ENCODE measurements at places on chromosomes 12 and 14.

DNA sequence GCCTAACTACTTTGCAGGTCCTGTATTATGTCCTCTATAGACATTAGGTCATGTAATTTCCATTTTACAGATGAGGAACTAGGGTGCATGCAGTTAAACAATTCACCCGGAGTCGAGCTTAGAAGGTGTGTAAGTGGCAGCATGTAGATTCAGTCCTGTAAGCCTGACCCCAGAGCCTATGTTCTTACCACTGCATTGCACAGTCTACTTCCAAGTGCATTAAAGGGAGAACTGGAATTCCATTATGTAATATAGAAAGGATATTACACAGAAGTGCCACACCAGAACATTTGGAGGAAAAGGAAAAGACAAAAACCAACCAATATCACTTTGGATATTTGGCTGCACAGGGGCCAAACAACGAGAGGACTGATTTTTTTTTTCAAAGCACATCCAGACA lies 1.2 kb downstream of the GLT8D2 start:
- peak overlapping the region; percentile 58 for H3K4me3 ChIP-seq
- no peaks in the 10 kb centered on the region for H3K36me3 ChIP-seq
- H3K27me3 ChIP-seq: no peaks in the 10 kb centered on the region
- H3K27ac ChIP-seq: no peak overlapping the region
- no peaks in the 10 kb centered on the region for H3K4me1 ChIP-seq

- DNase-seq: no peak
- H3K4me1 ChIP-seq: no peaks in the 10 kb centered on the region
- H3K4me3 ChIP-seq: no peak overlapping the region
- no peaks in the 10 kb centered on the region for H3K27me3 ChIP-seq
- no peak overlapping the region for H3K27ac ChIP-seq
- H3K36me3 ChIP-seq: no peaks in the 10 kb centered on the region
Observed at GRCh38 chr14:41490323-41490722, 116.4 kb upstream of the LRFN5 start.

DNA sequence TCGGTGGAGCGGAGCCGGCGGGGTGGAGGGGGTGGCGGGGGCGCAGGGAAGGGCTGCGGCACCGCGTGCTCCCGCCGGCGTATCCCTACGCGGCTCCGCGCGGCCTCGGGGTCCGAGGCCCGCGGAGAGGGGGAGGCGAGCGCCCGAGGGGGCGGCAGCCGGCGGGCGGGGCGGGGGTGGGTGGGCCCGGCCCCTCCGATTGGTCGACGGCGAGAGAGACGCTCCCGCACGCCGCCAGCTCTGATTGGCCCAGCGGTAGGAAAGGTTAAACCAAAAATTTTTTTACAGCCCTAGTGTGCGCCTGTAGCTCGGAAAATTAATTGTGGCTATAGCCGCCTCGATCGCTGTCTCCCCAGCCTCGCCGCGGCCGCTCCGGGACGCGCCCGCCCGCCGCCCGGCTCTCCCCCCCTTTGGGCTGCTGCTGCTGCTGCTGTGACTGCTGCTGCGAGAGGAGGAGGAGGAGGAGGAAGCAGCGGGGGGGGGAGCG lies at the start of gene FOXG1:
Gene FOXG1 (plus strand): TSS at position 319 of the 487 bp plus-strand sequence. CDS start 493 bp downstream, outside the sequence.
- DNase-seq: no peak
- peak within 1 kb of the TSS; percentile 16 for H3K4me3 ChIP-seq
- no peaks in the 10 kb centered on the region for H3K36me3 ChIP-seq
- H3K27ac ChIP-seq: no peak within 1 kb of the TSS
- peaks cover 76% of the 10 kb centered on the region for H3K27me3 ChIP-seq

- H3K27ac ChIP-seq: no peak overlapping the region
- no peak overlapping the region for H3K4me3 ChIP-seq
- no peaks in the 10 kb centered on the region for H3K36me3 ChIP-seq
- no peaks in the 10 kb centered on the region for H3K27me3 ChIP-seq
- H3K4me1 ChIP-seq: no peaks in the 10 kb centered on the region
Observed at GRCh38 chr12:98067795-98068194, 447.6 kb upstream of the TMPO start.

- no peaks in the 10 kb centered on the region for H3K27me3 ChIP-seq
- no peak for DNase-seq
- no peak overlapping the region for H3K27ac ChIP-seq
Observed at GRCh38 chr12:113889891-113890581, 76.1 kb downstream of the RBM19 start.

DNA sequence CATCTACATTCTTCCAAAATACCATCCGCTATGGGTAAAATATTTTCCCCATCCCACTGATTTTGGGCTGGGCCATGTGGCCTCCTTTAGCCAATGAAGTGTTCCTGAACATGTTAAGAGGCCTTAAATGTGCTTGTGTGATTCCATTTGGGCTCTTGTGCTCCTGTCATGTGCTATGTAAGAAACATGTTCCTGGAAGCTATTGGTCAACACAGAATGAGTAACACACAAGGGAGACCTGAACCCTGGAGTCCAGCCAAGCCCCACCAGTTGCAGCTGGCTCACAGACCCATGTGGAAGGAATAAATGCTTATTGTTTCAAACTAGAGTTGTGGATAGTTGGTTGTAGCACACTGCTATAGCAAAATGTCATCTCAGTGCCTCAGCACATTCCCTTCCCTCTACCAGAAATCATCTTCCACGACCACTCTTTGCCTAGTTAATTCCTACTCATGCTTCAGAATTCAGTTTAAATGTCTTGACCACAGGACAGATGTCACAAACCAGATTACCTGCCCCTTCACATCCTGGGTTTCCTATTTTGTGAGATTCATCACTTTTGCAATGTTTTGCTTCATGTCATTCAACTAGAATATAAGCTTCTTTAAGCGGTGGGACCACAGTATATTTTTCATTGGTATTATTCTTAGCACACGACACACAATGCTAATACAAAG lies 217.3 kb upstream of the EEA1 start:
- H3K36me3 ChIP-seq: no peaks in the 10 kb centered on the region
- no peak for DNase-seq
- peaks cover 7% of the 10 kb centered on the region for H3K4me1 ChIP-seq
- no peaks in the 10 kb centered on the region for H3K27me3 ChIP-seq
- no peak overlapping the region for H3K4me3 ChIP-seq
- H3K27ac ChIP-seq: no peak overlapping the region

DNA sequence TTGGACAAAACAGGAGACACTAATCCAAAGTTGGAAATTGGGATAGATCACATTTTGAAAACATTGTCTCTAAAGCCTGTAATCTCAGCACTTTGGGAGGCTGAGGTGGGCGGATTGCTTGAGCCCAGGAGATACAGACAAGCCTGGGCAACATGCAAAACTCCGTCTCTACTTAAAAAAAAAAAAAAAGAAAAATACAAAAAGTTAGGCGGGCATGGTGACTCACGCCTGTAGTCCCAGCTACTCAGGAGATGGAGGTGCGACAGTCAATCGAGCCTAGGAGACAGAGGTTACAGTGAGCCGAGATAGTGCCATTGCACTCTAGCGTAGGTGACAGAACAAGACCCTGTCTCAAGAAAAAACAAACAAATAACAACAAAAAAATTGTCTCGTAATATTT lies 152.1 kb downstream of the MGAT4C start:
- no peaks in the 10 kb centered on the region for H3K36me3 ChIP-seq
- no peak overlapping the region for H3K4me3 ChIP-seq
- DNase-seq: no peak

- no peaks in the 10 kb centered on the region for H3K27me3 ChIP-seq
- no peaks in the 10 kb centered on the region for H3K4me1 ChIP-seq
- no peak overlapping the region for H3K27ac ChIP-seq
- H3K36me3 ChIP-seq: no peaks in the 10 kb centered on the region
Observed at GRCh38 chr14:60537663-60538062, 28.7 kb downstream of the SIX6 start.

- no peaks in the 10 kb centered on the region for H3K27me3 ChIP-seq
- H3K4me1 ChIP-seq: peaks cover 5% of the 10 kb centered on the region
- DNase-seq: no peak
- no peak overlapping the region for H3K4me3 ChIP-seq
- no peaks in the 10 kb centered on the region for H3K36me3 ChIP-seq
Observed at GRCh38 chr14:52827426-52827825, 36.0 kb upstream of the GNPNAT1 start.

DNA sequence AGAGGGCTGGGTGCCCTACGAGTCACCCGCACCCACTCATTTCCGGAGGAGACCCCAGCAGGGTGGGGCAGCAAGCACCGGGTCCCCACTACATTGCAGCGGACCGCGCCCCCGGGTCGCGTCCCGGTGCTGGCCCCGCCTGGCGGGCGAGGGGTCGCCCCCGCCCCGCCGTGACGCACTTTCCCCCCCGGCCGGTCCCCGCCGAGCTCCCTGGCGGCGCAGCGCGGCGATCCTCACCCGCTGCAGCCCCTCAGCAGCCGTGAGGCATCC lies 106.1 kb downstream of the PRICKLE1 start:
- peaks cover 6% of the 10 kb centered on the region for H3K4me1 ChIP-seq
- H3K4me3 ChIP-seq: peak overlapping the region; percentile 71
- H3K36me3 ChIP-seq: no peaks in the 10 kb centered on the region
- peak; percentile 81 for DNase-seq

- no peaks in the 10 kb centered on the region for H3K27me3 ChIP-seq
- no peaks in the 10 kb centered on the region for H3K36me3 ChIP-seq
- H3K4me3 ChIP-seq: no peak overlapping the region
- DNase-seq: no peak
- H3K4me1 ChIP-seq: peaks cover 18% of the 10 kb centered on the region
Observed at GRCh38 chr14:103633391-103633790, 4.4 kb downstream of the KLC1 start.

- H3K27ac ChIP-seq: no peak overlapping the region
- H3K27me3 ChIP-seq: no peaks in the 10 kb centered on the region
- H3K4me1 ChIP-seq: no peaks in the 10 kb centered on the region
- H3K4me3 ChIP-seq: no peak overlapping the region
- no peak for DNase-seq
Observed at GRCh38 chr14:20416223-20416622, 2.9 kb upstream of the TEP1 start.

DNA sequence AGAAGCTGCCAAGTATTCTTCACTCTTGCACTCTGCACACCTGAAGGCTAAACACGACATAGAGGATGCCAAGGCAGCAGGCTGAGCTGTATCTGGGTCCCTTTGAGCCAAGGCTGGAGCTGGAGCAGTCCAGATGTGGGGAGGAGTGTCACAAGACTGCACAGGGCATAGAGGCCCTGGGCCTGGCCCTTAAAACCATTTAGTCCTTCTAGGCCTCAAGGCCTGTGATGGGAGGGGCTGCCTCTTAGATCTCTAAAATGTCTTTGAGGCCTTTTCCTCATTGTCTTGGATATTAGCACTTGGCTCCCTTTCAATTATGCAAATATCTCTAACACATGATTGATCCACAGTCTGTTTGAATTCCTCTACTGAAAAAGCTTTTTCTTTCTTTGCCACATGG lies 28.0 kb upstream of the C14orf132 start:
- H3K4me3 ChIP-seq: no peak overlapping the region
- H3K27ac ChIP-seq: no peak overlapping the region
- no peak for DNase-seq
- H3K36me3 ChIP-seq: no peaks in the 10 kb centered on the region
- H3K4me1 ChIP-seq: no peaks in the 10 kb centered on the region

DNA sequence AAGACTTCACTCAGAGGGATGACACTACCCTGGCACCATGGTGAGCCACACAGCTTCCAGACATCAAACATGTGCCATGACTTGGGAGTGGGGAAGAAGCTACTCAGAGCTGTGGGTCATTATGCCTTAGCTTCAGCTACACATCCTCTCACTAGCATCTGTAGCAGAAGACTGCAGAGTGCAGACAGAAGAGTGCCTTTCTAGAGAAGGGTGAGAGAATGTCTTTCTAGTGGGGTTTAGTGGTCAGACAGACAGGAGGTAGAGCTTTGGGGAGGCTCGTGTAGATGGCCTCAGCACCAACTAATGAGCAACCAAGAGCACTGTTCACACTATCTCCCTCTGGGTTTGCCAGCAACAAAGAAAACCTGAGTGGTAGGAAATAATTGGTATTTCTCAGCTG lies 4.9 kb upstream of the B4GALNT3 start:
- H3K4me1 ChIP-seq: no peaks in the 10 kb centered on the region
- no peak overlapping the region for H3K4me3 ChIP-seq
- H3K27ac ChIP-seq: no peak overlapping the region
- H3K36me3 ChIP-seq: no peaks in the 10 kb centered on the region

DNA sequence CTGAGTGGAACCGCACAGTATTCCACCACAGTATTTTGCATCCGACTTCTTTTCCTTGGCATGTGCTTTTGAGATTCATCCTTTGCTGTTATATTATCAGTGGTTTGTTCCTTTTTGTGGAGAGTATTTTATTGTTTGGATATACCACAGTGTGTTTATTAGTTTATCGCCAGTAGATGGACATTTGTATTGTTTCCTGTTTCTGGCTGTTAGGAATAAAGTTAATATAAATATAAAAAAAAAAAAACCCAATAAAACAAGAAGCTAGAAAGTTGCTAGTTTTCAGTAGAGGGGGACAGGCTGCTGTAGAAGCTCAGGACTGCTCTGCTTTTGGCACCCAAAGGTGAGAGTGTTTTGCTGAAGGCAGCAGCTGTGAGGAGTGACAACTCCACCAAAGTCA lies 62.0 kb upstream of the EEA1 start:
- H3K4me1 ChIP-seq: peaks cover 5% of the 10 kb centered on the region
- H3K36me3 ChIP-seq: no peaks in the 10 kb centered on the region
- no peaks in the 10 kb centered on the region for H3K27me3 ChIP-seq

- H3K27me3 ChIP-seq: no peaks in the 10 kb centered on the region
- peak within 1 kb of the TSS; percentile 80 for H3K4me3 ChIP-seq
- DNase-seq: peak; percentile 66
- H3K4me1 ChIP-seq: no peaks in the 10 kb centered on the region
- H3K36me3 ChIP-seq: no peaks in the 10 kb centered on the region
Observed at GRCh38 chr14:55129086-55129427, at the start of gene LGALS3. TSS of gene LGALS3 (plus strand) at chr14:55129252. CDS start at chr14:55137374, 8,122 bp downstream.
